ENCODE measurements at places on chromosomes 11 and 22. TPM values are rescaled to one million over a fixed set of nuclear protein-coding genes. Genes with fewer than 3 reads are reported as not detected.
A peak's percentile ranks its signal among the peaks of the same experiment; 100 is the strongest.

OR5AR1 gene
- not detected for total RNA-seq

MIOX gene
- 0.31 TPM for total RNA-seq

CTTN gene
- 17.0 TPM for total RNA-seq

MOV10L1 gene
- total RNA-seq: not detected

TIGD3 gene
- total RNA-seq: 1.2 TPM

GAB2 gene
- total RNA-seq: 4.3 TPM

KLHL35 gene
- 0.83 TPM for total RNA-seq

OR8K1 gene
- not detected for total RNA-seq

SEPTIN5 gene
- 0.20 TPM for total RNA-seq

MAPK8IP2 gene
- 0.20 TPM for total RNA-seq

HOATZ gene
- not detected for total RNA-seq

WNT11 gene
- not detected for total RNA-seq

RTN4R gene
- 2.7 TPM for total RNA-seq

HBB gene
- total RNA-seq: not detected

NOL12 gene
- 57.2 TPM for total RNA-seq

LUZP2 gene
- total RNA-seq: not detected

DDIAS gene
- 23.8 TPM for total RNA-seq

TUB gene
- 0.24 TPM for total RNA-seq

C11orf97 gene
- not detected for total RNA-seq

EHBP1L1 gene
- 97.3 TPM for total RNA-seq

UBQLNL gene
- not detected for total RNA-seq

DNA sequence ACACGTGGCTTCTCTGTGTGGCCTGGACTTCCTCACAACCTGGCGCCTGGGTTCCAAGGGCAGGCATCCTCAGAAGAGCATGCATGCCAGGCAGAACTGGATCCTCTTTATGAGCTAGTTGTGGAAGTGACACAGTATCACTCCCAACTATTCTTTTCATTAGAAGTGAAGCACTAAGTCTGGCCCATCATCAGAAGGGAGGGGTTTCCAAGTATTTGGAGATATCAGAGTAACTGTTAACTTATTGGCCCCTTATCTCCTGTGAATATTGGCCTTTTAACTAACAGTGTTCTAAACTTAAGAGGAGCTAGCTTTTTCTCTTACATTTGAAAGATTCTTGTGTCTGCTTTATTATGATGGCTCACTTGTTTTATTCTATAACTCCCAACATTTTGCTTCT, 35.5 kb downstream of the FDX1 start:
- no peak for DNase-seq

GRCh38 chr11:69801513-69802335, 17.5 kb downstream of the FGF3 start:
- peak; percentile 16 for DNase-seq

DNA sequence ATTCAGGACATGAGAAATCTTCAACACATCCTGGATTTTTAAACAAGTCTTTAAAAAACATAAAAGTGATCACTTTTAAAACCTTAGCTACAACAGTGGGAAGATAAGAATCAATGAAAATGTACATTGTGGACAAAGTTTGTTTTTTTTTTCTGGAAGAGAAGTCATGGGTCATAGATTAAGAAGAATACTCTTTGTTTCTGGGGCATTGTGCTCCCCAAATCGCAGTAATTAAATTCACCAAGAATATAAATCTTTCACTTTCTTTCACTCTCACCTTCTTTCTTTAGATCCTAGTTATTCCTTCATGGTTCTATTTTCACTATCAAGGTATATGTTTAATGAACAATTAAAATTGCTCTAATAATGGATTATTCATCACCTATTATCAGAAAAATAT, 132.6 kb upstream of the PGR start:
- DNase-seq: no peak

GRCh38 chr22:42214633-42215415, 55.6 kb downstream of the TCF20 start:
- DNase-seq: no peak

GRCh38 chr11:72079819-72080325, 470 bp downstream of the NUMA1 start:
- peak; percentile 28 for DNase-seq

GRCh38 chr11:132704781-132705375, 827.4 kb downstream of the OPCML start:
- no peak for DNase-seq

GRCh38 chr22:19040391-19040861, 81.8 kb downstream of the DGCR2 start:
- DNase-seq: no peak

- DNase-seq: no peak
Measured at GRCh38 chr11:33329705-33330329, 72.6 kb downstream of the HIPK3 start.

DNA sequence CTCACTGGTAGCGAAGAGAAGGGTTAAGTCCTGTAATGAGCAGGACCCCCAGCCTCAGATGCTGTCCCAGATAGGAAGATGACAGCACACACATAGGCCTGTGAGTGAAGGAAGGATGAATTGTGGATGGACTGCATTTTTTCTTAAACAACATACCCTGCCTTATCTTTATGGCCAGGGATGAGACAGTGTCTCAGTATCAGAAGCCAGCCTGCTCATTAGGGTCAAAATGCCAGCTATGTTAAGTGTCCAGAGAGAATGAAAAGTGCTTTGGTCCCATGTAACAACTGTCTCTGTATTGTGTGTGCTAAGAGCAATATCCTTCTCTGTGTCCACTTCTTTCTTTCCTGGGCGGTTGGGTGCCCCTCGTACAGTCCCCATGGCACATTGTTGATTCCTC, 30.2 kb downstream of the PPFIBP2 start:
- DNase-seq: no peak

- peak; percentile 5 for DNase-seq
Measured at GRCh38 chr22:22928666-22929380, 41.2 kb downstream of the IGLL5 start.

- DNase-seq: no peak
Measured at GRCh38 chr22:33524511-33525260, 395.6 kb downstream of the LARGE1 start.

- DNase-seq: peak; percentile 77
Measured at GRCh38 chr22:50030297-50031188, 18.0 kb upstream of the IL17REL start.

DNA sequence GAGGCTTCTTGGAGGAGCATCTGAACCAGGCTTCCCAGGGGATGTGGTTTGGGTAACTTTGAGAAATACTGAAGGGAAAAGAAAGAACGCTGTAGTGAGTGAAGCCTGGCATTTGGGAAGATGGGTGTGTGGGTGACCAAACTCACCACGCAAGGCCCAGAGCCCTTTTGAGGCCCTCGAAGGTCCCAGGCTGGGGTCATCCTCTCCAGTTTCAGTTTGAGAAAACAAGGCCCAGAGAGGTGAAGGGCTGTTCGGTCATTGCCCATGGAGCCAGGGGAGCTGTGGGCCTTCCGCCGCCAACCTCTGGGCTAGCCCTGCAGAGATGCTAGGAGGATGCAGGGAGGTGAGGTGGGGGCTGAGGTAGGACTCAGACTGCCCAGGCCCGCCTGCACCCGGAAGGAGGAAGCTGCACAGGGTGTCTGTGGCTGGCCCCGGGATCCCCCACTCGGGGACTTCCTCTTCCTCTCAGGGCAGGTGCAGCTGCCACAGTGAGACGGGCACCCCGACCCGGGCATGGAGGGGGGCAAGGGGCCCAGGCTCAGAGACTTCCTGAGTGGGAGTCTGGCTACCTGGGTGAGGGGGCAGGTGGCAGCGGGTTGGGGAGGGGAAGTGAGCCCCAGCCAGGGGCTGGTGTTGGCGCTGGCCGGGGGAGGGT, at the start of gene CCDC88B:
TSS of gene CCDC88B (plus strand) at position 451 of the 655 bp plus-strand sequence. CDS start at position 514, 63 bp downstream.
- DNase-seq: peak; percentile 95

GRCh38 chr22:35458547-35459422, 58.8 kb downstream of the MCM5 start:
- no peak for DNase-seq

GRCh38 chr11:87179621-87180020, 141.9 kb downstream of the TMEM135 start:
- no peak for DNase-seq

DNA sequence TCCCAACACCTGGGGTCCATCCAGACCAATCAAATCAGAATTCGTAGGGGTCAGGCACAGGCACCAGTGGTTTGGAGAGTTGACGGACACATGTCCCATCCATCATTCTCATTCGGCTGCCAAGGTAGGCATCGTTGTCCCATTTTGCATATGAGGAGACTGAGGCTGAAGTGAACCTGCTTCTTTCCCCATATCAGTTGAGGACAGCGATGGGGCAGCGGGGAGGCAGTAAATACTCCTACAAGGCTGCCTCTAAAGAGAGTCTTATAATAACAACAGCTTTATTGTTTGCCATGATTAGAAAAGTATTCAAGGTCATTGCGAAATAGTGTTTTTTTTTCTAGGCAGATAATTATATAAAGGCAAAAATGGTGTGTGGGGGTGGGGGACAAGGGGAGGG, 1.6 kb upstream of the BEST1 start:
- DNase-seq: no peak

- no peak for DNase-seq
Measured at GRCh38 chr22:38479096-38479837, 11.4 kb downstream of the KDELR3 start.

- DNase-seq: peak; percentile 33
Measured at GRCh38 chr11:124793466-124794278, 6.5 kb downstream of the MSANTD2 start.

GRCh38 chr11:120065176-120065575, 72.7 kb downstream of the TRIM29 start:
- DNase-seq: no peak

GRCh38 chr11:20599221-20600019, at the start of gene SLC6A5:
SLC6A5 (plus strand) TSS chr11:20599608; CDS start chr11:20599673, 65 bp downstream.
- no peak for DNase-seq

GRCh38 chr22:24156141-24156912, 25.0 kb upstream of the SUSD2 start:
- peak; percentile 77 for DNase-seq

DNA sequence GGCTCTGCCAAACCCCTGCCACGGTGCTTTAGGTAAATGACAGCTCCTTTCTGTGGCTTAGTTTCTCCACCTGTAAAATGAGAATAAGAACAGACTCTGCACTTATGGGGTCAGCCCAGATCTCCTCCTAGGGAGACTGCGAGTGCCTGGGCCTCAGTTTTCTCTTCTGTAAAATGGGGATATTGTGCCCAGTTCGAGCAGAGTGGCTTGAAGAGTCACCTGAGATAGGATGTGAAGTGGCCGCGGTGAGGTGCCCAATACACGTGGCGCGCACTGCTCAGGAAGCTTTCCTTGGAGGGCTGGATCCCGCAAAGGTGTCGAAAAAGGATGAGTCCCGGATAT, 473 bp upstream of the EMID1 start:
- no peak for DNase-seq

DNA sequence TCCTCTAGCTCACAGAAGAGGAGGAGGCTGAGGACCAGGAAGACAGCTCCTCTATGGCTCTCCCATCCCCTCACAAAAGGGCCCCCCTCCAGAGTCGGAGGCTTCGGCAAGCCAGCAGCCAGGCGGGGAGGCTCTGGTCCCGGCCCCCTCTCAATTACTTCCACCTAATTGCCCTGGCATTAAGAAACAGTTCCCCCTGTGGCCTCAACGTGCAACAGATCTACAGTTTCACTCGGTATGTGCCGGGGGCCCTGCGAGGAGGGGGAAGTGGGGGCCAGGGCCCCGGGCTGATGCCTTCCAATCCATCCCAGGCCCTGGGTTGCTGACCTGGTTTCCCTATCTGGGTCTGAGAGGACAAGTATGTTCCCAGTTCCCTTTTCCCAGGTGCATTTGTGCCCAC, 7.9 kb downstream of the FOXR1 start:
- DNase-seq: no peak

GRCh38 chr22:26172389-26172990, 3.2 kb downstream of the SEZ6L start:
- DNase-seq: no peak

- no peak for DNase-seq
Measured at GRCh38 chr11:65036931-65037330, 4.1 kb upstream of the SAC3D1 start.

DNA sequence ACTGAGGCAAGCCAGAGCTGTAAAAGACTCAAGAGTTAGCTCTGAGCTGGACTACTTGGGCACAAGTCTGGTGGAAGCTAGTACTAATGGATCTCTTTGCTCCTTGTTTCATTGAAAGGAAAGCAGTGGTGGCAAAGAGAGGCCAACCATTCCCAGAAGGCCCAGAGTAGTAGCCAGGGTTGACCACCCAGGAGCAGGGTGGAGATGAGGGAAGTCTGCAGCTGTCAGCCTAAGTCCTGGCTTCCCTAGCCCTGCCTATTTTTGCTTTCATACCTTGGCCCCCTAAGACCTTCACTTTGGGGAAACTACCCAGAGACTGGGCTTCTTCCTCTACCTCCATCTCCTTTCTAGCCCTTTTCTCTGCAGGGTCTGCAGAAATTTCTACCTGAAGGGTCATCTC, 155.0 kb upstream of the NCAM1 start:
- no peak for DNase-seq

Measured in CD8-positive, alpha-beta memory T cell (primary cell).